Breast epithelium (tissue), 4 donors: ENCODE measurements at places on chromosomes 12 and 14.

DNA sequence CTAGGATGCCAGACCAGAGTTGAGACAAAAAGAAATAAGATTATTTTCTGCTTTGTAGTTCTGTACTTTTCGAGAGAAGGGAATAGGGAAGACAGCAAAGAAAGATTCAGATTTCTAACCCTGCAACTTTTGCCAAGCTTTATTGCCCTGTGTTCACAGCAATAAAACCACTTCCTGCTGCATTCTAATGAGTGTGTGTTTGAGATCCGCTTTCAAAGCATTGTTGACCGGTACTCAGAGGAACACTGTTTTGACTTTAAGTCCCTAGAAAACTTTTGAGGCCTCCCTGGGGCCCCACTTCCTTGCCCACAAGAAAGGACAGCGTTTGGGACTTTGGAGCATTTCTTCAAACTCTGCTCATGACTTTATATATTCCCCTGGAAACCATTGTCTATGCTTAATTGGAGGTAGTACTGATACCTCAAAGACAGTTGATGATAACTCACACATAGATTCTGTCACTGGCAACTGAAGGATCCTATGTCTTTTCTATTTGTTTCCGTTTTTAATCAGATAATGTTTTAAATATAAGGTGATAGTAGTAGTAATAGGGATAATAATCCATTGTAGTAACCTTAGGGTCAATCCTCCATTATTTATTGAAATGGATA, 1.3 kb downstream of the RNASE6 start:
- DNase-seq = no peak

DNA sequence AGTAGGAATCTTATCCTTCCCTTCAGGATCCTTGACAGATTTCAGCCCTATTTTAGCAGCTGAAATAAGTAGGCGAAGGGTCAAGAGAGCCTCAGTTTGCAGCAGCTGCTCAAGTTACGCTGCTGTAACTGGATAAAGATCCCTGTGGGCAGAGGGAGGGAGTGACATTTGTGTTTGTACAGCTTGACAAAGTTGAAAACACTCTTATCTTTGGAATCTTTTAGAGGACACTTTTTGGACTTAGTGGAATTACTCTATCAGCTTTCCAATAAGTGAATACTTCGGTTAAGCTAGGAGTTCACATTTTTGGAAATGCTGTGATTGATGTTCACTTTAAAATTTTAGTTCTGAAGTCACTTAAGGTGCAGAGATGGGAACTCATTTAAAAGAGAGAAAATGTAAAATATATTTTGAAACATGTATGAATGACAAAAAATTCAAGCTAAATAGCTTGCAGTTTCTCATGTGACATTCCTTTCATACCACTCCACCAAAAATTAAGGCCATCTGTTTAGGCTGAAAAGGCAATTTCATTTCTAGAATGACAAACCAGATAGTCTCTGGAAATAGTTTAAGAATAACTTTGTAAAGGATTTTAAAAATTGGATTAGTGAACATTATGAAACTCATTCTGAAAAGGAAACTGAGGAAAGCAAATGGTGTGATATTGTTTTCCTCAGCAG, 55.2 kb downstream of the SLC38A4 start:
- DNase-seq = no peak

GRCh38 chr12:48156652-48157017, 680 bp downstream of the ASB8 start:
- DNase-seq = no peak

DNA sequence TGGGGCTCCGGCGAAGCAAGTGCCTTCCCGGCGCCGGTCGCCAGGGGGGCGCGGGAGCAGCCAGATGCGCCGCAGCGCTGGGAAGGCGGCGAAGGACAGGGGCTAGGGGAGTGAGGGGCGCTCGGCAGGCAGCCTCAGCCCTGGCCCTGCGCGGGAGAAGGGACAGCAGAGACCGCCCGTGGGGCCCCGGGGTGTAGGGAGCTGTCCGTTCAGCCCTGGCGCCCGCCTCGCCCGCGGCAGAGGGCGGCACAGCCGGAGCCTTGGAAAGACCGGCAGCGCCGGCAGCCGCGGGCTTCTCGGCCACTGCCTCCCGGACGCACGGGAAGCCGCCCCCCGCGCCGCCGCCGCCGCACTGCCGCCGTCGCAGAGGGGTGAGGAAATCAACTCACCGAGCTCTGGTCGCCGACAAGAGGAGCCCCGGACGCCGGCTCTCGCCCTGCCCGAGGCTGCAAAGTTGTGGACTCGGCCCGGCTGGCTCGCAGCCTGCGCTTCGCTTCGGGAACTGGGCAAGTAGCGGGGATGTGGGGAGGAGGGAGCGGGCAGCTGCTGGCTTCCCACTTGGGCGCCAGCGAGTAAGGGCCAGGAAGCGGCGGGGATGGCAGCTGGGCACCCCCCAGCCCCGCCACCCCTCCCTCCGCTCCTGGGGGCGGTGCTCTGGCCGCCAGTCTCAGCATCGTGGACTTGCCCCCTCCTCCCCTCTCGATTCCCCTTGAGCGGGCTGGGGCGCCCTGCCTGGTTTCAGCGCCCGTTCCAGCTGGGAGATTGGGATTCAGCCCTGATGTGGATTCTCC, at the start of gene ZDHHC22:
ZDHHC22 (minus strand) TSS at position 578 of the 791 bp plus-strand sequence. CDS start 2,053 bp downstream, outside the sequence.
- no peak for DNase-seq

DNA sequence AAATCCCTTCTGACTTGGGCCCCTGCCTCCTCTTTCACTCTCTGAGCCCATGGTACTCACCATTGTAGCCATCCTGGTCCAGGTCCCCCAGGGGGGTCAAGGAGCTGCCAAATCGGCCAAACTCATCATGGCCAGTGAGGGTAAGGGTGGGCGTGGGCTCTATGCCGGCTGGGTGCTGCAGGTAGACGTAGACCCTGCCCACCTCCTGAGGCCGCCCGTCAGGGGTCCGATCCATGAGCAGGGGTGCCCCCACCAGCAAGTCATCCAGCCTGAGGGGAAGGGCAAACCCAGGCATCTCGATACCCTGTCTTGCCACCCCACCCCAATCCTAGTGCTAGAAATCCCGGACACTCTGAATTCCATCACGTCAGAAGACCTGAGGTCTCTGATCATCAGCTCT, 14.0 kb downstream of the ITGA5 start:
- DNase-seq = no peak

DNA sequence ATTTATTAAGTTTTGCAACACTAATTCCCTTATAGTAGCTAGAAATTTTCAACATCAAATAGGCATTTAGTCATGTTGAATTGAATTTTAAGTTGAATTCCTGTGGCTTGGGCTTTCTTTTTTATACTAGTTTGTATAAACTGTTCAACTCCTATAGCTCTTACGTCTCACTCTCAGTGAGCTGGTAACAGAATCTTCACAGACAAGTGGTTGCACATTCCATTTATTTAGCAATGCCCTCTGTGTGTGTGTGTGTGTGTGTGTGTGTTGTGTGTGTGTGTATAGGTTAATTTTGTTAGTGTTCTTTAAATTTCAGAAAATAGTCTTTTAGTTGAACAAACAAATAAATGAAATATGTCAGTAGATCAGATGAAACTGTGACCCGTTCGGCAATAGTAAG, 425.0 kb downstream of the NPAS3 start:
- no peak for DNase-seq

GRCh38 chr14:105860615-105861580, 334.5 kb downstream of the TMEM121 start:
- DNase-seq = no peak

DNA sequence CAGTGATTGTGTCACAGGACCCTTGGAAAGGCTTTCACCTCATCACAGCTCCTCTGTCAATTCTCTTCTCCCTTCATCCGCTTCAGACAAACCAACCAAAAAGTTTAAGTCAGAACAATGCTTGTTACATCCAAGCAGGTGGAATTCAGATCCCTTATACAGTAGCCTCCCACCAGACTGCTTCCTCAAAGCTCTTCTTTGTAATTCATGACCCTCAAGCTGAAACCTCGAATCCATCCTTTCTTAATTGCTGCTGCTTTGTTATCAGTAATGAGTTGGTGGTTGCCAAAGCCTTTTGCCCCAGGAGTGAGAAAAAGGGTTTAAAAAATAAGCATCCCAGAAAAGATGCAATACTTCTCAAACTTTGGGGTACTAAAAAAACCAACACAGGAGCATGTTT, 9.5 kb downstream of the BEST3 start:
- no peak for DNase-seq

- DNase-seq = no peak
These were observed 24.7 kb downstream of the PRPF40B start for GRCh38 chr12:49647827-49648711.
